Stimulated activated CD4-positive, alpha-beta T cell treated with anti-CD3 and anti-CD28 coated beads, Interleukin-15, amount 100 ng/mL, for 24 hours (primary cell): ENCODE measurements at places on chromosomes 4 and X.

DNA sequence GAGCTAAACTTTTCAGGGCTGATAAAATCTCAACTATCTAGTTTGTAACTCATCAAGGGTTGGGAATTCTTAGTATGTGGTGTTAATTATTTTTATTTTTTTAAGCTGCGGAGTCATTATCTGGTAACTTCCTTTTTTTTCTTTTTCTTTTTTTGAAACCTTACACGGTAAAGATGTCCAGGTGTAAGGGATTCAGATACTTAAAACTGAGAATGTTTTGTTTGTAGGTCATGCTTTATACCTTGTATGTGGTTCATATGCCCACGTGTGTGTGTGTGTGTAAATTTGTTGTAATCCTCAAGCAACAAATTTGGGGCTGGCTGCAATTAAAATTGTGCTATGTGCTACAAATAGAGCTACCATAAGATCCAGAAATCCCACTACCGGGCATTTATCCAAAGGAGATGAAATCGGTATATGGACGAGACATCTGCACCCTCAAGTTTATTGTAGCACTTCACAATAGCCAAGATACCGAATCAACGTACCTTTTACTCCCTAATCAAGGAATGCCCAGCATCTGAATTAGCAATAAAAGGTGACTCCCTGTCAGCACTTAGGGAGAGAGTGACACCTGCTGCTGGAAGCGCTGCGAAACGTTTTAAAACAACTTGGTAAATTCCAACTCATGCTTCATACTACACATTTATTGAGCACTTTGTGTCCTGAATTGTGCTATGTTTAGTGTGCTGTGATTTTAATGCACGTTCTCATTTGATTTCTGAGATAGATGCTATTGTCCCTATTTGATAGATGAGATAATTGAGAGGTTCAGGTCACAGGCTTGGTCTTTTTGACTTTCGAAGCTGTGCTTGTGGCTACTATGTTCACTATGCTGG, 16.1 kb downstream of the MSMO1 start:
- DNase-seq: no peak

DNA sequence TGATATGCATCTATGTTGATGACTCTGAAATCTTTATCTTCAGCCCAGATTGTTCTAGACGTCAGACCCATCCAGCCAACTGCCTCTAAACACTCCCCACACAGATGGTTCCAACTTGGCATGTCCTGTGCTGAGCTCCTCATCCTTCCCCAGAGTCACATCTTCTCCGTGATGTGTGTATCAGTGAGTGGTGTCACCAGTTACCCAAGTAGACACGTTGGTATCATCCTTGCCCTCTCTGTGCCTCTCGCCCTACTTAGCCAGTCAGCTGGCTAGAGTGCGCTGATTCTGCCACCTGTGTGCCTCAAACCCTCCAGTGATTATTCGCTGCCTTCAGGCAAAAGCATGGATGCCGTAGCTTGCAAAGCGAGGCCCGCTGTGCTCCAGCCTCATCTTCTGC, 18.6 kb downstream of the PRIMPOL start:
- DNase-seq: no peak

GRCh38 chrX:124341396-124342132, 4.8 kb upstream of the SH2D1A start:
- no peak for DNase-seq

GRCh38 chr4:39367166-39367565, 1.0 kb upstream of the RFC1 start:
- DNase-seq: no peak

DNA sequence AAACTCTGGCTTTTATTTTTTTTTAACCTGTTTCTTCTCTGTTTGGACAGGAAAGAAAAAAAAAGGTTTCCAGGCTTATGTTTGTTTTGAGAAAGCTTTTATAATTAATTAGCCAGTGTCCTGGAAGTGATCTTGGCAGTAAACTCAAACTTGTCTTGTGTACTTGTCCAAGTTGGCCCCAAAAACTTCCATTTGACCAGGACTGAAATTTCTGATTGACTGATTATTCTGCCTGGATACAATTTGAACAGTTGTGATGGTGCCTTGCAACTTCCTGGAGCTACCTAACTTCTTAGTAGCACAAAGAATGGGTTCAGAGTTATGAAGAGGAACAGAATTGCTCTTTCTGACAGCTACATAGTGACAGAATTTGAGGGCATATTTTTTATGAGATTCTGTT, 62.0 kb downstream of the SLC4A4 start:
- no peak for DNase-seq

GRCh38 chr4:1048773-1049590, 37.6 kb downstream of the FGFRL1 start:
- DNase-seq: peak; percentile 52

- no peak for DNase-seq
Observed at GRCh38 chr4:3062471-3062870, 11.9 kb downstream of the HTT-AS start.

- DNase-seq: no peak
Observed at GRCh38 chr4:39259571-39260330, 77.4 kb downstream of the WDR19 start.

GRCh38 chr4:126207910-126208309, 893.2 kb downstream of the FAT4 start:
- no peak for DNase-seq

DNA sequence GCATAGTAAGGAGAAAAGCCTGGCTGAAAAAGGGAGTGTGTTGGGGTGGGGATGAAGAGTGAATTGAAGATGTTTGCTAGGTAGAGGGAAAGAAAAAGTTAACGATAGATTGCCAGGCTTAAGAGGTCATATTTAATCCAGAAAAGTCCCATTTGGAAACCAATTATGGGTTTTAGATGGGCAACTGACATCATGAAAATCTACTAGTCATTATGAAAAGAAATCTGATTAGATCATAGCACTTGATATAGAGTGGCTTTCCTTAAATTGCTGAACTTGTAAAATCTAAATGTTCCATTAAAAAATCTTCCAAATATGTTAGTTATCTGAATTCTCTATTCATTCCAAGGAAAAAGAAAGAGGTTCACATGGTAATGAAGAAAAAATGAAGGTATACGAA, 37.5 kb upstream of the IL21 start:
- DNase-seq: no peak

DNA sequence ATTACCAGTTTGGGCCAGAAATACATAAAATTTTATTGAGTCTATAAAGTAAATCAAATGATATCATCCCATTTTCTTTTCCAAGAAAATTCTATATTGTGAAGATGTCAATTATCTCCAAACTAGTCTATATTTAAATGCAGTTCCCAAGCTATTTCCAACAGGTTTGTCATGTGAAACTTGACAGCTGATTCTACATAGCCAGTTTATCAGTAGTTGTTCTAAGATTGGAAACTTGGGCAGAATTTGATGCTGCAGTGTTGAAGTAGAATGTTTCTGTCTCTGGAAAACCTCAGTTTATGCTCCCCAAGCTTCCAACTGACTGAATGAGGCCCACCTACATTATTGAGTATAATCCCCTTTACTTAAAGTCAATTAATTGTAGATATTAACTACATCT, 994.1 kb downstream of the PCDH7 start:
- no peak for DNase-seq

DNA sequence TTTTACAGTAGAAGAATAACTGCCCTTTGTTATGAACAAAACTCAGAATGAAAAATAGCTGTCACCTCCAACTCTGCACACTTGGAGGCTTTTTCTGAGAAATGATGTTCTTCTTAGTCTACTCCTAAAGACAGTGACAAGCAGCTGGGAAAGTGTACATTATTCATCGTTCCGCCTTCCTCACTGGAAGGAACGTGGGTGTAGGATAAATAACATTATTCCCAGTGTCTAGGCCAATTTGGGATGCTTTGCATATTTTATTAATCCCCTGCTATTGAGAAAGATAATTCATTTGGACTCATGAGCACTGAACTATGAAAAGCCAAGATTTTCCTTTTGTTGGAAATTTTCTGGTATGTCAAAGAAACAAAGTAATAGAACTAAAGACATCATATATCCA, 87.8 kb downstream of the VCX2 start:
- no peak for DNase-seq

DNA sequence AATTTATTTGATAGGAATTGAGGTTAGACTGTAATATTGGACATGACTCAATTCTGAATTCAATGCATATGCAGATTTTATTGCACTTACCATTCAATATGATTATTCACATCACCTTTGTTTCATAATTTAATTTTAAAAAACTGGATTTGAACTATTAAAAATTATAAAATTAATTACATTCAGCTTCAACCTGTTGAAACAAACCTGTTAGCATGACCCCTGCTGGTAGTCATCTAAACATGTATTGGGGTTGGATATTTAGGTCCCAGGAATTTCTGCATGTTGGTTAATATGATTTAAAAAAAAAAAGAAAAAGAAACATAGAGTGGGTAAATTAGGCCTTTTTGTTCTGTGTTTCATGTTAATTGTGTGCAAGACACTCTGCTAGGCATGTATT, 85.9 kb downstream of the ARSJ start:
- DNase-seq: no peak

DNA sequence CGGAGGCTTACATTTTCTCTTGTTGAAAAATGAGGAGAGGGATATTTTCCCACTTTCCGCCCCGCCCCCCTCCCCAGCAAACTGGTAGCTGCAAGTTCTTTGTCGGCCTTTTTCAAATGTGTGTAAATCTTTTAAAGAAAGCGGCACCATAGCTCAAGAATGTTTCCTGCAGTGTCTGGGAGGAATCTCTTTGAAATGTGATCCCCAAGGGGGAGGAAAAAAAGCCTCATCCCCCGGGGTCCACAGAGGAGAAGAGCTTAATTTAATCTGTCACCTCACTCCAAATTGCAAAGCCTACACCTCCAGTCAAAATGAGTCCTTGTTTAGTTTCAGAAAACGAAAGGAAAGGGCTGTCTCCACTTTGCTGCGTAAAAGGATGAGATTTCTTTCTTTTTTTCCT, 34.8 kb downstream of the ASMT start:
- no peak for DNase-seq

DNA sequence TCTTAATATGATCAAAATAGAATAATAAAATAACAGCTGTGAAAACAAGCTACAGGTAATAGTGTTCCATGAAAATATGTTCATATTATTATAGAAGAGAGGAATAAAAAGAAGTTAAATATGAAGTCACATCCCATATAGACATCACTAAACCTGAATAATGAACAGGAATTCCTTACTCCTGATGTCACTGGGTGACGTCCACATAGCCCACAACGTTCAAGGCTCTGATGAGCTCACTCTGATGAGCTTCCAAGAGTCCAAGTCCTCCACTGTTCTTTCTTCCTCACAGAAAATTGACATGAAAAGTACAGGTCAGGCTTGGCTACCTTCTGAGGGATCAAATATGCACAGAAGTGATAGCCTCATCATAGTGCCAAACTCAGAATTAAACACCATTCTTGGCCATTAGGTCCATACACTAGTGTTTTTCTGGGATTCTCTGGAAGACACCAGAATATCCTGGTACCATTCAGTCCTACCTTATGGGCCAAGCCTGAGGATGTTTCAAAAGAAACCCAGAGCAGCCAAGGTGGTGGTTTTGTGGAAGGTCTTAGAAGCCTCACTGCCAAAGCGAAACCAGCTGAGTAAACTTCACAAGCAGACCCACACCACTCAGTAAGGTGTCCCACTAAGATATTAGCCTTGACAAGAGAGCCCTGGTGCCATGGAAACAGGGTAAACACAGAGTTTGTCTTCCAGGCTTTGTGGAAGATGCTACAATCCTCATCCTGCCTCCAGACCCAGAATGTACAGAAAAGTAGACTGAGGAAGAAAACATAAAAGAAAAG, 138.4 kb upstream of the HHIP start:
- DNase-seq: no peak

DNA sequence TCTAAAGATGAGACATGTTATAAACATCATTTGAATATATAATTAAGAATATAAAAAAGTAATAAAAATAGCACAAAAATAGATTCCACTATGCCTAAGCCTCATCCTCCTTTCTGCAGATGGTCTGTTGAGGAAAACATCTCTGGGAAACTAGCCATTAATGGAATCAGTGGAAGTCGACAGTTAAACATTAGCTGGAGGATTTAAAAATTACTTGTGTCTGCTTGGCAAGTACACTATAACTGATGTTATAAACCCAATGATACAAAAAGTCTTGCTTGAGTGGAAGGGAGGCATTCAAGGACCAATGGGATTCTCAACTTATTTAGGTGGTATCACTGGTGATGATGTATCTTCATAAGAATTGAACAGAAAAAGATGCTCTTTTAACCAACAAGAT, 1598.3 kb downstream of the PCDH18 start:
- no peak for DNase-seq

GRCh38 chrX:43813898-43814297, 68.4 kb downstream of the MAOB start:
- DNase-seq: peak; percentile 9

- DNase-seq: no peak
Observed at GRCh38 chrX:153179131-153179530, at the start of gene MAGEA1. Gene MAGEA1 (plus strand): TSS chrX:153179284. CDS start chrX:153182390, 3,106 bp downstream.

DNA sequence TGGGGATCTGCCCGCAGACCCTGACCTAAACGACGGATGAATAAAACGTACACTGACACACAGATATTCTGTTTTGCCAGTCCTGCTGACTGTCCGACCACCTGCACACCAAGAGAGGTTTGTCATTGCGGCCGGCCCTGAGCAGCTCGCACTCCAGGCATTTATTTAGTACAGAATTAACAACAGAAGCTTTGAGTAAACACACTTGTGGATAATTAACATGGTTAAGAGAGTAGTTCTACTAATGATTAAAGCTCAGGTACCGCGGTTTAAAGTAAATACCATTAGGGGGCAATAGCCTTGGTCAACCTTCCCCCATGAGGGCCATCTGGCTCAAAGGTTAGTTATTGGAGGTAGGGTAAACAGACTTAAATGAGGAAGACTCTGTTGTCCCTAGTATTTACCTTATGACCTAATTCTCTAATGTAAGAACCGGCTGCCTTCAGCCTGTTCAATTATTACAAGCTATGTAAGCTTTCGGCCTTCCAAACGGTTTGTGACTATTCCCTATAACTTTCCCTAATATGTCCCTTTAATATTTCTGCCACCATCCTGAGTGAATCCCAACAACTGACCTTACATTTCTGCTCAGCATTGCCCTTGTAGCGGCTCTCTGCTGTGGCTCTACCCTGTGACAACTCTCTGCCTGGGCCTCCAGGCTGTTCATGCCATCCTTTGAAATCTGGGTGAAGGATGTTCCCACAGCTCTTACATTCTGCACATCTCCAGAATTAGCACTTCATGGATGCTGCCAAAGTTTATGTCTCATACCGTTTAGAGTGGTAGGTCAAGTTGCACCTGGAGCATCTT, 46.9 kb upstream of the SYTL5 start:
- DNase-seq: no peak

- DNase-seq: no peak
Observed at GRCh38 chrX:129679901-129680300, 25.1 kb upstream of the APLN start.

GRCh38 chr4:159212675-159213293, 109.9 kb downstream of the RAPGEF2 start:
- DNase-seq: no peak

- no peak for DNase-seq
Observed at GRCh38 chr4:153789741-153790499, 1.0 kb upstream of the SFRP2 start.
